Esophagus muscularis mucosa (tissue), 4 donors: ENCODE measurements at places on chromosomes 6 and 20. TPM values are rescaled to one million over a fixed set of nuclear protein-coding genes. Genes with fewer than 3 reads are reported as not detected.
A peak's percentile ranks its signal among the peaks of the same experiment; 100 is the strongest.

Gene CST3
- total RNA-seq = 1,253 TPM

GRCh38 chr6:54907355-54907754, 60.8 kb downstream of the FAM83B start:
- no peaks in the 10 kb centered on the region for H3K36me3 ChIP-seq
- H3K27ac ChIP-seq = no peak overlapping the region
- H3K4me3 ChIP-seq = no peak overlapping the region
- DNase-seq = no peak
- H3K27me3 ChIP-seq = no peaks in the 10 kb centered on the region
- H3K4me1 ChIP-seq = no peaks in the 10 kb centered on the region

Gene BAK1
- 9.9 TPM for total RNA-seq

DNA sequence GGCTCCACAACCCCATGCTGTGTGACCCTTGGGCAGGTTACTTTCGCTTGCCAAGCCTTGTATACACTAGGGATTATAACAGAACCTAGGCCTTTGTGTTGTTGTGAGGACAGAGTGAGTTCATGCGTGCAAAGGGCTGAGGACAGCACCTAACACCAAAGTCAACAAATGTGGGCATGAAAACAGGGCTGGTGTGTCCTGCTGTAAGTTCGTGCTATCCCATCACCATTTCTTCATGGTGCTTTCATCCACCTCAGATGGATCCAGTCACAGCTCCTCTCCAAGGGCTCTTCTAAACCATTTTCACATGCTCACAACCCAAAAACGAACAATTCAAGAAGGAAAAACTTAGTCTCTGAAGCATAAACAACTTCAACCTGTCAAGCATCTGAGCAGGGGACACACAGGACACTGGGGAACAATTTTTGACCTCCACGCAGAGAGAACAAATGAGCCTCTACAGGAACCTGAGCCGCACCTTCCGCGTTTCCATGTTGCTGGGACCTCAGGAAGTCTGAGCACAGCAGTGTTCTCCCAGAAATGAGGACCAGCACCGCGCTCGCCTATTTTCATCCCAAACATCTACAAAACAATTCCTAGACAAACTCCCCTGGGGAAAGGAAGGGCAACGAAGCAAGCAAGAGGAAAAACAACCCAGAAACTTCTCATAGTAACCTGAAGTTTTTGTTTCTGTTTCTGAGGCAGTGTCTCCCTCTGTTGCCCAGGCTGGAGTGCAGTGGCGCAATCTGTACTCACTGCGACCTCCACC, 3.1 kb downstream of the LRP11 start:
- no peak overlapping the region for H3K4me3 ChIP-seq
- peaks cover 18% of the 10 kb centered on the region for H3K4me1 ChIP-seq
- H3K36me3 ChIP-seq = no peaks in the 10 kb centered on the region
- DNase-seq = no peak

- no peaks in the 10 kb centered on the region for H3K27me3 ChIP-seq
- no peak overlapping the region for H3K27ac ChIP-seq
- no peak for DNase-seq
- peaks cover 20% of the 10 kb centered on the region for H3K4me1 ChIP-seq
Observed at GRCh38 chr20:35546127-35546526, 4.2 kb downstream of the ERGIC3 start.

GRCh38 chr20:57509665-57510237, 15.2 kb downstream of the CTCFL start:
- no peaks in the 10 kb centered on the region for H3K36me3 ChIP-seq
- peaks cover 16% of the 10 kb centered on the region for H3K4me1 ChIP-seq
- DNase-seq = no peak
- H3K4me3 ChIP-seq = no peak overlapping the region

Gene GABRR1
- total RNA-seq = not detected

Gene COL9A1
- total RNA-seq = 1.7 TPM

GRCh38 chr20:57327820-57328219, 1.8 kb upstream of the SPO11 start:
- H3K36me3 ChIP-seq = no peaks in the 10 kb centered on the region
- no peak overlapping the region for H3K4me3 ChIP-seq
- DNase-seq = peak; percentile 29
- peaks cover 6% of the 10 kb centered on the region for H3K4me1 ChIP-seq
